ENCODE measurements at places on chromosomes 6 and 20. TPM values are rescaled to one million over a fixed set of nuclear protein-coding genes. Genes with fewer than 3 reads are reported as not detected.

GRCh38 chr20:39057911-39058310, 95.8 kb downstream of the DHX35 start:
- DNase-seq = no peak

GRCh38 chr6:89727501-89727900, 89.0 kb upstream of the LYRM2 start:
- no peak for DNase-seq

- no peak for DNase-seq
Measured at GRCh38 chr6:152127432-152128165, 320.1 kb downstream of the ESR1 start.

Gene MYL9
- polyA plus RNA-seq = 260 TPM

Gene GHRH
- not detected for polyA plus RNA-seq

Gene RIMS4
- polyA plus RNA-seq = 0.74 TPM

Gene CST4
- not detected for polyA plus RNA-seq

DNA sequence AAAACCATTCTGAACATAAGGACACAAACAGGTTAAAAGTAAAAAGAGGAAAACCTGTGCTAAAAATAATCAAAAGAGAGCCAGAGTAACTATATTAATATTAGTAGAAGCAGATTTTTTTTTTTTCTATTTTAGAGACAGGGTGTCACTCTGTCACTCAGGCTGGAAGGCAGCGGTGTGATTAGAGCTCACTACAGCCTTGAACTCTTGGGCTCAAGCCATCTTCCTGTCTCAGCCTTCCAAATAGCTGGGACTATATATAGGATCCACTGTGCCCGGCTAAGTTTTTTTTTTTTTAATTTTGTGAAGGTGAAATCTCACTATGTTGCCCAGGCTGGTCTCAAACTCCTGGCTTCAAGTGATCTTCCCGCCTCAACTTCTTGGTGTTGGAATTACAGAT, 33.4 kb upstream of the PLN start:
- DNase-seq = no peak

DNA sequence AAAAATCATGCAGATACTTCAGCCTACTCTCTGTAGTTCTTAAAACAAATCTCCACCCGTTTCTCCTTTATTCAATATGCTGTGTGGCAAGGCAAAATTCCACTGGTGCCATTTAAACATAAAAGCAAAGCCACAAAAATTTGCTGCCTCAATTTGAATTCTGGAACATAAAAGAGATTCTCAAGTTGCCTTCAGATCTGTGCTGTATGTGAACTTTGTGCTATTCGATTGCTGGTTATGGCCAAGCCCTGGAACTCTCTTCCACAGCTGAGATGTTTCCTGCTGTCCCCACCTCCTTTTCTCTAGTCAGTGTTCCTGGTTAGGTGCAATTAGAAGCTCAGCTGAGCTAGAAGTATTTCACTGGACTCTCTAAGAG, 395.3 kb upstream of the BTBD3 start:
- no peak for DNase-seq

- DNase-seq = no peak
Measured at GRCh38 chr20:22411627-22412450, 172.5 kb downstream of the FOXA2 start.

DNA sequence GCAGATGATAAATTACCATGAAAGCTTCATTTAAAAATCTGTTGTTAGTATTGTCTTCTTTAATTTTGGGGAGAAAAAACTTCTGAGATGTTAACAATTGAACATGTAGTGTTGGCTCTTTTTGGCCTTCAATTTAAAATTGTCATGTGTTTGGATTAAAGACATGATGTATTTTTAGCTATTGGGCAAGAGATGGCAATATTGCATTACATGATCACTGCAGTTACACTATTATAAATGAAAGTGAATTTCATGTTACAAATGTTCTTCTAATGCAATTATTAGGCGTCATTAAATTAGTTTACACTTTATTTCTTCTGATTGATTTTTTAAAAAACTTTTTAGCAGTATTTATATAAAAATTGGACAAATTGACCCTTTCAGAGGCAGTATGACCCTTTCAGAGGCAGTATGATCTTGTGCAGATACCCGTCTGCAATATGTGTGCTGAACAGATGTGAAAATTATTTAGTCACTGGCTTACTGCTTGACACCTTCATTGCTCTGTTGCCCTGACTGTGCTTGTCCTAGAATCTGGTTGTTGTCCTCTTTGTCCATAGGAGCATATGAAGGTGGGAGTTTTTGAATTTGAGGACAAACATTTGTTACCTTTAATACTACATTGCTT, 25.8 kb downstream of the CDKAL1 start:
- no peak for DNase-seq

Gene B3GAT2
- 1.1 TPM for polyA plus RNA-seq

- no peak for DNase-seq
Measured at GRCh38 chr6:36280983-36281382, 11.1 kb downstream of the PNPLA1 start.

DNA sequence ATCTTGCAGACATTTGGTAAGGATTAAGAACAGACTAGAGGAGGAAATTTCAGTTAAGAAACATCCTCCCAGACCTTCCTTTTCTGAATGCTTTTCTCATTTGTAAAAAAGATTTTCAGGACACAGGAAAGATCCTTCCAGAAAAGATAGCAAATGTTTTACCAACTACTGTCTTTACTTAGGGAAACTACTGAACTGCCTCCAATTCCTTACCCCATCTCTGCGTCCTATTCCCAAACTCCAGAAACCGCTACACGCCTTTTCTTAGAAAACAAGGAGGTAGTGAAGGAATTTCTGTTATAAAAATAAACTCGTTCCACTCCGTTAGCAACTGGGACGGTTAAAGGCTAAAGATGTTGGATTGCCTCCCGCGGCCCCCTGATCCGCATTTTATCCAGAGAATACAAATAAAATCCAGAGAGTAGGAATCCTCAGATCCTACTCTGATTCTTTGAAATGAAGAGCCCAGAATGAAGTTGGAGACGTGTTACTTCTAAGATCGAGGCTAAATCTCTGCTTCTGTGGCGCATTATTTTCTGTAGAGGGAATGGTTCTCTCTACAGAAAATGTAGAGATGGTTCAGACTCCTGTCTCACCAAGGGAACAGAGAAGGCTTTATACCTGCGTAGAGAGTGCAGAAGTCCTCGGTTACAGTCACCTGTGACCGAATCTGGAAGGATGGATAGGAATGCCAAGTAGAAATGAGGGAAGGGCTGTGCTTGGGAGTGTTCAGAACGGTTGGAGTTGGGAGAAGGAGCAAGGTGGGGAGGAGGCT, 133.0 kb downstream of the GPX5 start:
- no peak for DNase-seq

GRCh38 chr20:56359212-56360132, 698 bp downstream of the FAM210B start:
- DNase-seq = peak; percentile 49

Gene BPIFB1
- polyA plus RNA-seq = 0.05 TPM

Gene VWA7
- 8.5 TPM for polyA plus RNA-seq

- no peak for DNase-seq
Measured at GRCh38 chr6:27565839-27566779, 93.2 kb upstream of the ZNF184 start.

DNA sequence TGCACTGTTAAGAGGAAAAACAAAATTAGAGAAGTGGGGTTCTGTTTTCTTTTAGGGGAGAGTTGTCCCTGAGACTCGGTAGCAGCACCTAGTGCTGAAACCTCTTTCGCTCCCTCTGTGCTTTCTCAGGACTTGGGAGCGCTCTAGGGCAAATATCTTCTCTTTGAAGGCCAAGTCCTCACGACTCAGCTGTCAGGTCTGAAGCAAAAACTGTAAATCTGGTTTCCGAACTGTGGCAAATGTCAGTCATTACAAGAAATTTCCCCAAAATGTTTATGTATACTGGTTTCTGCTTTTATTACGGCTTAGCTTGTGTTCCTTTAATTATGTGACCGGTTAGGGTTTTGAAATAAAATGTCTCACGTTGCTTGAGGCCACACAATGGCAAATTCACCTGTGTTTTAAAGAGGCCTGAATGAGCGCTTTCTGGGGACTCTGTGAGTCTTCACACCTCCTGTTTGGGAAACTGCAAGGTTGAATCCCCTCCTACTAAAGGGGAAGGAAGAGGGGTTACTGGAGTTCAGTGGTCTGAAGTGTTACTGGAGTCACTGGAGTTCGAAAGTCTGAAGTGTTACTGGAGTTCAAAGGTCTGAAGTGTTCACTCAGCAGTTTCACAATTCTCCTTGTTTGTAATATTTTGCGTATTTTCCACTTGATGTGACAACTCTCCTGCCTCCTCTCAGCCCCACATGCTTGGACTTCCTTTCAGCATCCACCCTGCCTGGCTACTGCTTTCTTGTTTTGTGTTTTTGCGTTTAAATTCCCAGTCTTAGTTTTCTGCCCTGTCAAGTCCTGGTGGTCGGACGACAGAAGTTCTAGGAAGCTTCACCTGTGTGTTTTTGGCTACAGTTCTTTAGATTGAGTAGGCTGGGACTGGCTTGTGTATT, 1.6 kb downstream of the SMPDL3A start:
- no peak for DNase-seq

GRCh38 chr6:7806711-7807110, 80.8 kb downstream of the BMP6 start:
- no peak for DNase-seq

- DNase-seq = no peak
Measured at GRCh38 chr6:165689699-165690098, 26.7 kb upstream of the PDE10A start.

GRCh38 chr20:63442100-63442493, 30.4 kb downstream of the KCNQ2 start:
- DNase-seq = no peak

GRCh38 chr6:3081960-3082359, 13.7 kb downstream of the RIPK1 start:
- DNase-seq = no peak

DNA sequence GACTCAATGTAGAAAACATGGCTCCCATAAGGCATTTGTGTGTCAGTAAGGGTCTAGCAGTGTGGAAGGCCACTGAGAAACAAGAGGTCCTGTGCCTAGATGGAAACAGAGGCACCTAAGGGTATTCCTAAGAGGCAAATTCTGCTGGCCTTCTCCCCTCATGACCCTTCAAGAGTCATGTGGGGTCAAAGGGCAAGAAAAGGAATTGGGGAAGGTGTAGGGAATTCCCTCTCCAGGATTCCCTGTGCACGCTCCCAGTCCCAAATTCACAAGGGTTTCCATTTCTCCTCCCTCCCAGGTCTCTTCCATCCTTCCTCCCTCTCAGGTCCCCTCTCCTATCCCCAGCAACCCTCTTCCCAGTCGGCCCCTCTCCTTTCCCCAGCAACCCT, 568 bp downstream of the AGPAT1 start:
- DNase-seq = no peak

Gene PHACTR3
- 12.8 TPM for polyA plus RNA-seq

DNA sequence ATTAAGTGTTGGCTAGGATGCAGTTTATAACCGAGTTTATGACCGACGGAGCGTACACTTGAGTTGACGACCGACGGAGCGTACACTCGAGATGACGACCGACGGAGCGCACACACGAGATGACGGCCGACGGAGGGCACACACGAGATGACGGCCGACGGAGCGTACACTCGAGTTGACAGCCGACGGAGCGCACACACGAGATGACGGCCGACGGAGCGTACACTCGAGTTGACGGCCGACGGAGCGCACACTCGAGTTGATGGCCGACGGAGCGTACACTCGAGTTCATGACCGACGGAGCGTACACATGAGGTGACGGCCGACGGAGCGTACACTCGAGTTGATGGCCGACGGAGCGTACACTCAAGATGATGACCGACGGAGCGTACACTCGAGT, 119.8 kb downstream of the HUS1B start:
- DNase-seq = no peak

Gene GABRR1
- polyA plus RNA-seq = 2.9 TPM

- peak; percentile 78 for DNase-seq
Measured at GRCh38 chr6:28336284-28337120, 554 bp upstream of the ZSCAN31 start.

Gene ADAM33
- 6.5 TPM for polyA plus RNA-seq

- no peak for DNase-seq
Measured at GRCh38 chr6:110434961-110435602, 19.7 kb upstream of the DDO start.

DNA sequence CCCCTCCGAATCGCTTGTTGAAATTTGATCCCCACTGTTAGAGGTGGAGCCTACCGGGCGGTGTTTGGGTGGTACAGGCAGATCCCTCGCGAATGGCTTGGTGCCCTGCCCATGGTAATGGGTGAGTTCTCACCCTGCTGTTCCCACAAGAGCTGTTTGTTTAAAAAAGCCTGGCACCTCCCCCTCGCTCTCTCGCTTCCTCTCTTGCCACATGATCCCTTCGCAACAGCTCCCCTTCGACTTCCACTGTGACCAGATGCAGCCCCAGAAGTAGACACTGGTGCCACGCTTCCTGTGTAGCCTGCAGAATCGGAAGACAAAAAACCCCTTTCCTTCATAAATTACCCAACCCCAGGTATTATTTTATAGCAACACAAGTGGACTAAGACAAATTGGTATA, 292.2 kb upstream of the QKI start:
- no peak for DNase-seq

- DNase-seq = no peak
Measured at GRCh38 chr20:9392892-9393857, 121.2 kb upstream of the LAMP5 start.
